ENCODE measurements at places on chromosomes 3 and 15.
A peak's percentile ranks its signal among the peaks of the same experiment; 100 is the strongest.

- no peak for DNase-seq
These were observed at the start of gene P2RY13 for GRCh38 chr3:151329363-151329762. Gene P2RY13 (minus strand): TSS chr3:151329549. CDS start chr3:151329528, 21 bp downstream.

GRCh38 chr15:68031404-68031803 lies 22.7 kb upstream of the PIAS1 start:
- DNase-seq = no peak

DNA sequence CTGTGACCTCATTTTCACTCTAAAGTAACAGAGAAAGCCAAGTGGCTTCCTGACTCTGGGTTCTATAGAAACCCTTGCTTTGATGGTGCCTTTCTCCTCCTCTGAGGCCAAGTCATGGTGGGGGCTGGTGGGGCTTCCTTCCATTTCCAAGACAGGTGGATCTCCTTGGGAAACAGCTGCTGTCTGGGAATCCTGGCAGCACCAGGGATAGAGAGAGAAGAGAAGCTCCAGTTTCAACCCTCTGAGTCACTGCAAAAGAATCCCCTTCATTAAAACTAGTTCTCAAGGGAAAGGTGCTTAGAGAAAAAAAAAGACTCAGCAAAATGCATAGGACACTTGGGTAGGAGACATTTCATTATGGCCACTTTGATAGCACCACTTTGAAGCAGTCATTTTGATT lies 614.4 kb downstream of the FHIT start:
- DNase-seq = no peak

- no peak for DNase-seq
These were observed 45.5 kb downstream of the GPR149 start for GRCh38 chr3:154384479-154384878.

DNA sequence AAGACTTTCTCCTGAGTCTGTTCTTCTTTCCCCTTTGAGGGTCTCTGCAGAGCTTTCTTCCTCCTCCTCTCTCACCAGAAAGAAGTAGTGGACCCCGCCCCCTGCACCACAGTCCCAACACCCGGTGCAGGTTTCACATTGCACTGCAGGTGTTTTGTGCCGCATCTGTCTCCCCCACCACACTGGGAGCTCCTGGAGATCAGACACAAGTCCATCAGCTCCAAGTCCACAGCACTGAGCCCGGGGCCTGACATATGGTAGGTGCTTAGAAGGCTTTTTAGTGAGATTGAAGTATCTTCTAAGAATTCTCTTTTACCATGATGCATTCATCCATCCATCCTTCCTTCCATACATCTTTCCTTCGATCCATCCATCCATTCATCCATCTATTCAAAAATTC lies 9.8 kb downstream of the STRA6 start:
- no peak for DNase-seq

DNA sequence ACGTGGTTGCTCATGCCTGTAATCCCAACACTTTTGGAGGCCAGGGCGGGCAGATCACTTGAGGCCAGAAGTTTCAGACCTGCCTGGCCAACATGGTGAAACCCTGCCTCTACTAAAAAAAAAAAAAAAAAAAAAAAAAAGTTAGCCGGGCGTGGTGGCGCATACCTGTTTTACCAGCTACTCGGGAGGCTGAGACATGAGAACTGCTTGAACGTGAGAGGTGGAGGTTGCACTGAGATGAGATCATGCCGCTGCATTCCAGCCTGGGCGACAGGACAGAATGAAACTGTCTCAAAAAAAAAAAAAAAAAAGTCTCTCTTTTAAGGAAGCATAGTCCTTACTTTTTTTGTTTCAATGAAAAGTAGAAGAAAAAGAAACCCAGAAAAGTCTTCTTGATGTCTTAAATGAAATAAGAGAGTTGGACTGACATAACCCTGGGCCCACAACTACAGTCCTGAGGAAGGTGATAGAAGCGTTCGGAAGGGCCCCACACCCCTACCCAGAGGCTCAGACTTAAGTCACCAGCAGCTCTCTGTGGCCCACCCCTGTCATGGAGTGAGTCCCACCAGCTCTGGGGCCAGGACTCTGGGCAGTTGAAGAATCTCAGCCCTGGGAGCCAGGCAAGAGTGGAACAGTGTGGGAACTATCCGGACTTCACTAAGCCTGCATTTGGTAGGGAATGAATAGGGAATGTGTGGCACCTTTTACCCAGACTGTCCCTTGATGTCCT lies 2.6 kb downstream of the NME9 start:
- DNase-seq = no peak

DNA sequence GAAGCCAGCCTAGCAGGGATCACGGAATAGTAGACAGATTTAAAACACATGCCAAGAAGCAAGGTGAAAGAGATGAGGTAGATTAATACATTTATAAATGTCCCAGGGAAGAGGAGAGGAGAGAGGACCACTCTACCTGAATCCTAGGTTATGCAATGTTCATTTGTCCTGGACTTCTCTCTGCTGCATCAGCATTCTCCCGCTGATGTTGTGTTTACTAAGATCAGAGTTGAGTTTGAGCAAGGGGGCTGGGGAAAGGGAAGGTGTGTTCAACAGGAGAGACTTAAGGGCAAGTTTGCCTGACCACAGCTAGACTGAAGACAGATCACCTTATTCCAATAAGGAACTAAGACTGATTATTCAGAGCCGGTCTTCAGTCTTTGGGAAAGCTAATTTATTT lies 1.1 kb upstream of the KPNA1 start:
- DNase-seq = no peak

DNA sequence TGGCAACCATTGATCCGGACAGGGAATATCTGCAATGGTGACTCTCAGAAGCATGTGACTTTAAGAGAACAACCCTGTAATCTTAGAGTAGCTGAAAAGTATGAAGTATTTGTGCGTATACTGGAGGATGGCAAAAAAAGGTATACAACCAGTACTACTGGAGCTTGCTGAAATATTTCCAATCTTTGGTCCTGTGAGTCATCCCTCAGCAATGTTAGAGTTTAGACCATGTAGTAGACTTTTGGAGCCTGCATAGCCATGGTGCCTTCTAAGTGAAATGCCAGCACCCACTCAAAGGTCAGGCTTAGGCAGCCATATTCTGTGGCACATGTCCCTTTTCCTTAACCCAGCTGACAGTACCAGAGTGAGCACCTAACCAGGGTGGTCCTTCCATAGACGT lies 429.4 kb downstream of the NTRK3 start:
- no peak for DNase-seq

- peak; percentile 84 for DNase-seq
These were observed 130.5 kb upstream of the NR2E3 start for GRCh38 chr15:71679793-71680353.

DNA sequence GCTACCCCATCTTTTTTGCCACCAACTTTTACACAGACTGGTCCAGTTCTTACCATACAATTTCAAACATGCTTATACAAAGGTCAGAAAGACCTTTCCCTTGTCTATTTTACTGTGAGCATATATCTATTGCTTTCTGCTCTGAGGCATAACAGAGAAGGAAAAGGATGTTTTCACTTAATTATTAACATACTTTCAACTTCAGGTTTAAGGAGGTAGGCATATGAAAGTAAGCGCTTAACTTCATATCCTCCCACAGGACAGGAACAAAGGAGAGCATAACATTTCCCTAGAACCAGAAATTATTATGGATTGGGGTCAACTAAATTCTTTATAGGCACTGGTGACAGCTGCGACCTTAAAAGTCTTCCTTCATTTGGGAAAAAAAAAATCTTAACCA lies 1.1 kb downstream of the MYEF2 start:
- no peak for DNase-seq

DNA sequence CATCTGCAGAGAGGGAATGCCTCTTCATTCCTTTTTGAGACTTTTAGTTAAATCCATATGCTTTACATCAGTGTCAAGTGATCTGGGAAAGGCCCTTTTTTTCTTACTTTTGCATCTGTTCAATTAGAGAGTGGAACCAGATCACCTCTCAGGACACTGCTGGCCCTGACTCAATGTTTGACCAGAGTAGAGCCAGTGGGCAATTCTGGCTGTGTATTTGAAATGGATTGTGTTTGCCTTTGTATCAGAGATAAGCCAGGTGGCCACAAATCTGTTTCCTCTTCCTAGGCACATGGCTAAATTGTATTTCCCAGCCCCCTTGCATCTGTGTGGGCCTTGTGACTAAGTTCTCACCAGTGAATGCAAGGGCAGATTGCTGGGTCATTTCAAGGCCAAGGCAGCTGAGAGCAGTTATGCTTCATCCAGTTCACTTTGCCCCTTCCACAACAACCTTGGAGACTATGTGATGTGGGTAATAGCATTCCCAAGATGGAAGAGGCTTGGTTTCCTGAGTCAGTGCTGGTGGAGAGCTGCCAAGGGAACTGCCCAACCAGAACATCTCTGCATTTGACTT lies 75.6 kb upstream of the CACNA2D3 start:
- DNase-seq = no peak

- no peak for DNase-seq
These were observed 33.2 kb downstream of the HOMER2 start for GRCh38 chr15:82919231-82919886.

- no peak for DNase-seq
These were observed 270.2 kb upstream of the GBE1 start for GRCh38 chr3:82031596-82031995.

DNA sequence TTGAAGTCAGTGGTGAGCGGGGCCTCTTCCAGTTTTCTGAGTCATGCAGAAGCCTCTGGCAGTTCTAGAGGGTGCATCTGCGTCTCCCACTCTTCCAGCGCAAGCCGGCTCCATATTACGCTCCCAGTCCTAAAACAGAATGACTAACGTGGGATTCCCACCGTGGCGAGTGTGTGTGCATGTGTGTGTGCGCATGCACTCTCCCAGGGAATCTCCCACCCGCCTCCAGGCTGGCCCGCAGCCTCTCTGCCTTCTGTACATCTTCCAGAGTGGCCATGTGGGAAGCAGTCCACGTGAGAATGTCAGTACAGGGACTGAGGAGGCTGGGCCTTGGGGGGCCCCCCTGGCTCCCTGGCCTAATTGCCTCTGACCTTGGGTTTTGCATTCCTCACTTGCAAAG lies 87.7 kb downstream of the LSM3 start:
- peak; percentile 65 for DNase-seq

- DNase-seq = peak; percentile 60
These were observed 77.0 kb downstream of the ITGA11 start for GRCh38 chr15:68354923-68355322.

- no peak for DNase-seq
These were observed 29.0 kb downstream of the RASGRP1 start for GRCh38 chr15:38535491-38536200.

DNA sequence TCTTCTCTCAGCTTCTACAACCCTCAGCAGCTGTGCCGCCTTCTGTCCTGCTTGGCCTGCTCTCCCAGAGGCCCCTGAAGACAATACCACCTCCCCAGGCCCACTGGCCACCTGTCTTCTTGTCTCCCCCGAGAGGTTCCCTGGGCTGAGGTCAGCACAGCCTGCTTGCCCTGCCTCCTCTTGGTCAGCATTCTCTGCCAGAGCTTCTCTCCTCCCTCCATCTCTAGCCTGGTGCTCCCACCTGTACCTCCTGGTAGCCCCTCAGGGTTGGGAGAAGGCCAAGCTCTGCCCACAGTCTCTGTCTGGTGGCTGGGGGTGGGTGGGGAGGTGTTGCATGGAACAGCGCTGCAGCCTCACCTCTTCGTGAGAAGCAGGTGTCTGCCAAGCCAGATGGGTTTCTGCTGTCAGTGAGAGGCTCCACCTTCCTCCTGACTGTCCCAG lies 5.6 kb upstream of the ISLR start:
- no peak for DNase-seq

GRCh38 chr15:77527831-77528231 lies 104.9 kb downstream of the LINGO1 start:
- no peak for DNase-seq

DNA sequence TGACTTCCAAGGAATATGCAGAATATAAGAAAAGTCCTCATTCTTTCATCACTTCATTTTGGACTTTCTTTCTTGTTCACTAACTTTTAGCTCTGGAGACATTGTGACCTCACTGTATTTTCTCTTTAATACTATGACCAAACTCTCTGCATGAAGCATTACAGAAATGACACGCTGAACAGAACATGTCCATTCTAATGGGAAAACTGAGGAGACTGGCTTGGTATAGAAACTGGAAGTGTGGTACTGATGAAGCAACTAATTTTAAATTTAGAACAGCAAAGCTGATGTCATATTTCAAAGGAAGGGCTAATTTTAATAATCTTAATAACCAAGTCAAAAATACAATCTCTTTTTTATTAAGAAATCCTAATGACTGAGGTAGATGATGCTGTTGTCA lies 4.7 kb downstream of the DPH3 start:
- no peak for DNase-seq

DNA sequence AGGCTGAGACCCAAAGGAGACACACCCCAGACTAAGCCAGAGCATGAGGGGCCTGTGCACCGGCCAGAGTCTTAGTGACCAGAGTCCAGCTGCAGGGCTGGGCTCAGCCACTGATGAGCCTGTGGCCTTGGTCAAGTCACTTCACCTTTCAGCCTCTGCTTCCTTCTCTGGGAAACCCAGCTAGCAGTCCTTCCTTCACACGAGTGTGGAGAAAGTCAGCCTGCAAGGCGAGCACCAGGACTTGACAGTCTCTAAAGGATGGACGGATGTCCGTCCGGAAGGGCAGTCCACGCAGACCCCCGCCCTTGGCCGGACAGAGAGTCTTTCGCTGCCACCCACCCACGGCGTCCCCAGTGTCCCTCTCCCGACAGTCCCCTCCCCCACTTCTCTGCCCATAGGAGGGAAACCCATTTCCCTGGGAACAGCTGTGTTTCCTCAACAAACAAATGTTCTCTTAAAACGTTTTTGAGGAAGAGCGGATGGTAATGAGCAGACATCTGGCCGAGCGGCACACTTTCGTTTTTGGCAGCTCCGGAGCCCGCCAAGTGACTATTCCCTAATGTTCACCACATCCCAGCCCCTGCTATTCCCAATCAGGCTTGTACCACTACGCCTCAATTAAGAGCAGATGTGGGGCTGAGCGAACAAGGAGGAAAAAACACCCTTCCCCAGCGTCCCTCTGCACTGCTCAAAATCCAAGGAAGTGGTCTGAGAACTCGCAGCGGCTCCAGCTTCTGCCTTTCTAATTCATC lies 129.1 kb upstream of the SMAD3 start:
- DNase-seq = peak; percentile 81

DNA sequence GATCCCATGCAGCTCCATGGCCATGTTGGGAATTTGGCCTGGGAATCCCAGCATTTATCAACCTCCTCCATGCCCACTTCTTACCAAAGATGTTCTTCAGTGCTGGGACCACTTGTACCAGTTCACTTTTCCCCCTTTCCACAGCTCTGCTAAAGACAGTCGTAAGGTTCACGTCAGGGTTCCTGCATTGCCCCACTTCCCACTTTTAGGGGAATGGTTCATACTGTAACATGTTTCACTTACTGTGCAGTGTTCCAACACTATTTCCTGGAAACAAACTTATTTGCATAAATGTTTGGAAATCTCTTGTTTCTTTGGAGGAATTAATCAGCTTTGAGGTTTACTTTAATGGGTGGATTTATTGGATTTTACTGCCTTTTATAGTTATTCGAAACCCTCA lies 17.0 kb downstream of the APH1B start:
- no peak for DNase-seq

DNA sequence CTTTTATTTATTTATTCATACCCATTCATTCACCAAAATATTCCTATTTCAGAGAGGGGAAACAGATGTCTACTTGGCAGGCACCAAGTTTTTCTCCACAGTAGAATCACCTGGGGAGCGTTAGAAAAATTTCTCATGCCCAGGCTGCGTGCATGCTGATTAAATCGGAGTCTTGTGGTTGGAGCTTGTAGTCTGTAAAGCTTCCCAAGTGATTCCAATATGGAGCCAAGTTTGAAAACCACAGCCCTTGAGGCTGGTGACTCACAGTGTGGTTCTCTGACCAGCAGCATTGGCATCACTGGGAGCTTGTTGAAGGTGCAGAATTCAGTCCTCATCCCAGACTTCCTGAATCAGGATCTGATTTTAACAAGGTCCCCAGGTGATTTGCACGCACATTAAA lies 49.7 kb downstream of the PDHB start:
- DNase-seq = peak; percentile 99
